ENCODE measurements at places on chromosomes 2 and 18.

- no peak for DNase-seq
These were observed 80.5 kb downstream of the HAUS1 start for GRCh38 chr18:46184727-46185126.

GRCh38 chr2:196166876-196167275 lies 4.5 kb downstream of the STK17B start:
- DNase-seq, result no peak

- DNase-seq, result no peak
These were observed 83.0 kb downstream of the ACSL3 start for GRCh38 chr2:222943820-222944219.

DNA sequence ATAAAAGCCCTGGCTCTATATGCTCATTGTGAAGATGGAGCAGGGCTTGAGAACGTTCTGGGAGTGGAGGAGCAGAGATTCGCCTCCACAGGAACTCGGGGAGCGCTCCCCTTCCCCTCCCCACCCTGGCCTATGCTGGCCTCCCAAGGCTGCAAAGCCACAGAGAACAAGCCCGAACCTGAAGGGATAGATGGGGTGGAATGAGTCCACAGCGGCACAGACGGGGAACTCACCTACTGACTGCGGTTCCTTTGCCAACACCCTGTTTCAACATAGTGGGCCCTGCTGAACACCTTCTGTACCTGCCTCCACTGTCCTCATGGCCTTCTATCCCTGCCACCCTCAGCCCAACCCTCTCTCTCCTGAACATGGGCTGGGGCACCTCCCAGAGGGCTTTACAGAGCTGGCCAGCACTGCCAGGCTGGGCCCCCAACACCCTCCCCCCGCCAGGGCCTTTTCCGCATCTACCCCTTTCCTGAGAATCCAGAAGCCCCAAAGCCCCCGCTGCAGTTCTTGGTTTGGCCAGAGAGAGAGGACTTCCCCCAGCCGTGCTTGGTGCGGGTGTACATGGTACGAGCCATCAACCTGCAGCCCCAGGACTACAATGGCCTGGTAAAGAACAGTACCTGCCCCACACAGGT lies 41.5 kb downstream of the LMAN2L start:
- no peak for DNase-seq

- no peak for DNase-seq
These were observed 102.5 kb downstream of the GAREM1 start for GRCh38 chr18:32368170-32368569.

DNA sequence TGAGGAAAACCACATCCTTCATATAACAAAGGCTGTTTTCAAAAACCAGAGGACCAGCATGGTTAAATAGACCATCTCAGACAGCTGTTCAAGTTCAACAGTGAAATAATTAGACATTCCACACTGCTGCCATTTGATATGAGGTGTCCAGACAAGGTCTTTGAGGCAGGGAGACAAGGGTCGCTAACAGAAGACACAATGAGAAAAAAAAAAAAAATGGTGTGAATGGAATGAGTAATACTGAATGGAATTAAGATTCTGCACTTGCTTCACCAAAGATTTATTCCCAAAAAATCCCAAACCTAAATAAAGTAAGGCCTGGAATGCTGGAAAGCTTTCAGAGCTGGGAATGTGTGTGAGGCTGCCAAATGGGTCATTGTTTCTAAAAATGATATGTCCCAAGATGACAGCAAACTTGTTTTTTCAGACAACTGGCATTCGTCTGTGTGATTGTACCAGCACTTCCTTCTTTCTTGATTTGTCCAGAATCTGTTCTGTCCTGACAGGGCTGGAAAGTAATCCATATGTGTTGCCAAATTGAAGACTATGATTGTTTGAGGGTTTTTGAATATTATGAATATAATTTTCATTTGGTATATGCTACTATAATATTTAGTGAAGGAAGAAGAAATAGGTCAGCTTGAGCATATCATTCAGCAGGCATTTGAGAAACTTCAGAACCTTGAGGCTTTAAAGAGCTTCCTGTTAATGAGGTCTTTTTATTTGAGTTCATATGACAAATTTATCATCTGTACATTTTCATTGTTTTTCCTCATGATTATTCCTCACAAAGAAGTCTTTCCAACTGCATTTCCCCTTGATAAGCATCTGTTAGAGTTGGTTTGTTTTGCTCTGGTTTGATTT lies 85.2 kb upstream of the ITGA4 start:
- no peak for DNase-seq

- peak; percentile 42 for DNase-seq
These were observed 81.1 kb upstream of the SLC39A10 start for GRCh38 chr2:195575879-195576401.

Data from GM13976 (cell line).